ENCODE measurements at places on chromosomes 5 and 9.

GRCh38 chr5:11182441-11183080 is 421.5 kb upstream of the DAP start:
- DNase-seq: peak; percentile 23

- DNase-seq: no peak
Measured at GRCh38 chr9:38358390-38359296, 33.9 kb upstream of the ALDH1B1 start.

DNA sequence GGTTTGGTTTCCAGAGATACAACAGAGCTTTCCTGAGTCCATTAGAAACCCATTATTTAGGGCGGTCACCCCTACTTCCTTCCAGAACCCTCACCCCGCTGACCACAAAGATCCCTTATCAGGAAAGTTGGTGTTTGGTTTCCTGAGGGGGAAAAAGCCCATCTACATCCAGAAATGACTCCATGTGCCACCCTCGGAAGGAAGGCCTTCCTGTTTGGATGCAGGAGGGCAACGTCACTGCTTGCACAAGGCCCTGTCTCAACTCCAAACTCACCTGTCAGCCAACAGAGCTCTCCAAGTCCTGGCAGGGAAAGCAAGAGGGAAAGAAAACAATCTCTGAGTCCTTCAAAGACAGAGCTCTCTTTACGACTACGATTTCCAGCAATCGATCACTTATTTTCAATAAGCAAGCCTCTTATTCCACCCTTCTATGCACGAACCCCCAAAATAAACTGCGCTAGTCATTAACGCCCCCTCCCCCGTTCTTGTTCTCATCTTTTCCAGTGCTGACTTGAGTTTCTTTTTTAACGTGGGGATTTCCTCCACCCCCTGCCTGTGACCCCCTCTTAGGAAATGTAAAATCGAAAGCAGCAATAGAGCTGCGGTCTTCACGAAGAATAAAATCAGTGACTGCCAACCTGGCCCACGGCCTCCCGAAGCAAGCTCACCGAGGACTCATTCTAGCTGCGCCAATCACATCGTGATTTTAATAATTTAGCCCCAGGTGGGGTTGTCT is 35.7 kb upstream of the NTNG2 start:
- no peak for DNase-seq

GRCh38 chr5:92703976-92704375 is 877.0 kb downstream of the NR2F1-AS1 start:
- no peak for DNase-seq

DNA sequence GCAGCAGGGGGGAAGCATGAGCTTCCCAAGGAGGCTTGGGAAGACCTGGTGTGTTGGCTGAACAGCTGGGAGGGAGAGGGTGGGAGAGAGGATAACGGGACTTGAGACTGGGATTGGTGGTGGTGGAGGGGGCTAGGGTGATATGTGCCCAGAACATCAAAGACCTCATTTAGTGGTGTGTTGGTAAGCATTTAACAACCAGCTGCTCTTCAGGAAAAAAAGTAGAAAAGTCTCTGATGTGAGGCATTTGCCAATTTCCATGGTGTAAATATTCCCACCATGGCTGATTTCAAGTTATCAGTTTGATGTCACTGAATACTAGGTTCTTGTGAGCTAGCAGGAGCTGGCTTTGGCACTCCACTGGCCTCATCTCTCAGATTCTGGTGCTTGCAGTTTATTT is 170.8 kb downstream of the MACROH2A1 start:
- DNase-seq: no peak

- no peak for DNase-seq
Measured at GRCh38 chr5:40202814-40203440, 476.8 kb upstream of the PTGER4 start.

DNA sequence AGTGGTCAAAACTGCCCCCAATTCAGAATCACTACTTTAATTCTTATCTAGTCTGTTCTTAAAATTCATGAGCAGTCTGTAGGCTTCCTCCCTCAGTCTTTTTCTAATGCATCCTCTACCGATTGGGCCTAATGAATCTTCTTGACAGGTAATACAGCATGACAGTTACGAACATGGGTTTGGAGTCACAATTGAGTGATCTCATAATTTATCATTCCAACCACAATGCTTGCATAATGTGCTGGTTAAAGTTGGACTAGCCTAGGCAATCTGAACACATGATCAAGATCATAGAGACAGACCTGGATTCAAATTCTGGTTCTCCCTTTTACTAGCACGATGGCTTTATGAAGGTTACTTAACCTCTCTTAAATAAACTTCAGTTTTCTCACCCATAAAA is 33.1 kb upstream of the SETD9 start:
- no peak for DNase-seq

DNA sequence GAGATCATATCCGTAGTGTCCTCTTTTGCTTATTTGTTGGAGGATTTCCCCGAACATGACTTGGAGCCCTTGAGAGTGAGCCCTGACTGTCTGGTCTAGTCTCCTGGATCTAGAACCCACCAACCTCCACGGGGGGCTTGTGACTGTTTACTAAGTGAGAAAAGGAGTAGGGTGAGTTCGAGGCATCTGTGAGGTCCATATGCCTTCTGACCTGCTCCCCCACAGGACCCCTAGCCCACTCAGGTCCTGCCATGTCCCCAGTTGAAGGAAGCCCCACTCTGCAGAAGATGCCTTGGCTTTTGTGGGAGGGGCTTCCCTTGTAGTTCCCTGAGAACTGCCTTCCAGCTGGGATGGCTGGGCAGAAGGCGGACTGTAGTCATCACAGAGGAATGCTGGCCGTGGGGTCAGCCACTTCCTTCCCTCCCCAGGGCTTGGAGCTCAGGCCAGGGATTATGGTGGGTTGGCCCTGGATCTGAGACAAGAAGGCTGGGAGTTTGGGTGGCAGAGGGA is 7.0 kb upstream of the IRF1 start:
- DNase-seq: peak; percentile 91

- no peak for DNase-seq
Measured at GRCh38 chr9:76810377-76810957, 46.2 kb downstream of the PCA3 start.

DNA sequence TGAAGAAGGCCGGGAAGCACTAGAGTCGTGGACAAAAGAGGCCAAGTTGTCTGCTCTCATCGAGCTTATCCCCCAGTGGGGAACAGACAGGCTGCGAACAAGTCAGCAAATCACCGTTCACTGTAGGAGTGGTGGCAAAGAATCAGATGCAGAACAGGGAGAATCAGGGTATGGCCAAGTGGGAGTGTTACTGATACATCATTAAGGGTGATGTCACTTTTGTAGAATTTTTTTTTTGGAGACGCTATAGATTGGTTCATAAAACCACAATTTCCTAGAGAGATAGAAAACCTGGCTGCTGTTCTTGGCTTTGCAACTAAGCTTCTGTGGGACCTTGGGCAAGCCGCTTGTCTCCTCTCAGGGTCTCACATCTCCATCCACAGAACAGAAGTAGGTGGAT is 21.3 kb downstream of the SPRY4 start:
- no peak for DNase-seq

- no peak for DNase-seq
Measured at GRCh38 chr9:95484225-95484624, 32.5 kb downstream of the PTCH1 start.

- no peak for DNase-seq
Measured at GRCh38 chr9:105024529-105024928, 96.6 kb upstream of the ABCA1 start.

DNA sequence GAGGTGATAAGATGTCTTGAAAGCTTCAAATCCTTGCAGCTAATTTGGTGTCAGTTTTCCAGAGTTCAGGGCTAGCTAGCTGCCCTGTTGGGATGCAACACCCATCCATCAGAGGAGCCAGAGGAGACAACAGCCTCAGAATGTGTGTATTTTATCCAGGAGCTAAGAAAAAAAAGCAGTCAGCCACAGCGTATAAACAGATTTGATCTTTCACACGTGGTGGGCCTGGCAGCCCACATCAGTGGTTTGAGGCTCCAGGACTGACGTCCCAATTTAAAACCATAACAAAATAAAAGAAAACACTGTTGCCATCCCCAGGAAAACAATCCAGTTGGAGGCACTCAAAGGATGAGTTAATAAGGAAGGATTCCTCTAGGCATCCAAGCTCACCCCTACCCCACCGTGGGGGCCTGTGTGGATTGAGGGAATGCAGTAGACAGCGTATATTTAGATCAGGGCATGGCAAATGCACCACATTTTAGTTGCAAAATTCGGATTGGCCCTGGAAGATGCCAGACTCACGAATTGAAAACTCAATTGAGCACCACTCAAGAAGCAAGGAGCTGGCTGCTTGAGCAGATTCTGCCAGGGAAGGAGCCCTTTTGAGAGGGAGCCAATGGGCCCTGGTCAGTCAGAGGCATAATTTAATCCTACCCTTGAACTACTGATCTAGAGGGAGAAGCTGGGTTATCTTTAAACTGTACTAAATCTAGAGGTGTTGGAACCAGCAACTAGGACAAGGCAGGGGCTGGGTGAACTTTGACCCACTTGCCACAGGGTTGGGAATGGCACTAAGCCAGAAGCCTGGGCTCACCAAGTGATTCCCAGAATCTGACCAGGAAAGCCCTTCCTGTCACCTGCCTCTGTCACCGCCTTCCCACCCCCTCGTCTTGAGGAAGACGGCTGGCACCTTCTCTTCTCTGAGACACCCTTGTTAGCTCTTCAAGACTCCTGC is 17.5 kb downstream of the ADRA1B start:
- DNase-seq: no peak

DNA sequence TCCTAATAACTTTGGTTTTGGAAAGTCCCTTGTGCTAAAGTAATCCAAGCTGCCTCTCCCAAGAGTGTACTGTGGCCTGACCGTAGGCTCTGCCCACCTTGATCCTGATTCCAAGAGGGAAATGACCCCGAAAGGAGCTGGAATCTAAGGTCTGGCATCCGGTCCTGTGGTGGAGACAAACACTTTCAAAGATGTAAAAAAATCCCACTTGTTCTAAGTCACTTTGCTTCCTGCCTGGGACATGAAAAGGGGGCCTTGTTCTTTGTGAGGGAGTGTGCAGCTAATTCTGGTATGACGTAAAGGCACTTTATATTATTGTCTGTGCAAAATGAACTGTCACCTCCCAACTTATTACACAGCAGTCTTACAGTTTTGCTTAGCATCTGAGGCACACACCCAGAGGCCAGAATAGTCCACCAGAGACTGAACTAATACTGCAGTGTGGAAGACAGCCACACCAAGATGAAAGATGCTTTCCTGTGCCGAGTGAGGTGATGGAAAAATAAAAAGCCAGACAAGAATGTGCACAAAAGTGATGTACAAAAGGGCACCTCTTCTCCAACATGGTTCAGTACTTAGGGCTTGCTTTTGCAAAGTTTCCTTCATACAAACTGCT is 128.7 kb downstream of the SLC12A2 start:
- DNase-seq: no peak

DNA sequence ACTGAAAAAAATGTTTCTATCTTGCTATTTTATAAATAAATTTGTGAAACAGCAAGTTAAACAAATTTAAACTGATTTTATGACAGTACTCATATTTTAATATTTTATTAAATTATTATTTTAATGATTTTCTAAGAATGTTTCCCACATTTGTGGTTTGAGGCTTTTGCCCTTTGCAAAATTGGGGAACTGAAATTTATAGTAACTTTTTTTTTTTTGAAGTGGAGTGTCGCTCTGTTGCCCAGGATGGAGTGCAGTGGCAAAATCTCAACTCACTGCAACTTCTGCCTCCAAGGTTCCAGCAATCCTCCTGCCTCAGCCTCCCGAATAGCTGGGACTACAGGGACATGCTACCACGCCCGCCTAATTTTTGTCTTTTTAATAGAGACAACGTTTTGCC is 7.2 kb upstream of the ADGRV1 start:
- DNase-seq: no peak

DNA sequence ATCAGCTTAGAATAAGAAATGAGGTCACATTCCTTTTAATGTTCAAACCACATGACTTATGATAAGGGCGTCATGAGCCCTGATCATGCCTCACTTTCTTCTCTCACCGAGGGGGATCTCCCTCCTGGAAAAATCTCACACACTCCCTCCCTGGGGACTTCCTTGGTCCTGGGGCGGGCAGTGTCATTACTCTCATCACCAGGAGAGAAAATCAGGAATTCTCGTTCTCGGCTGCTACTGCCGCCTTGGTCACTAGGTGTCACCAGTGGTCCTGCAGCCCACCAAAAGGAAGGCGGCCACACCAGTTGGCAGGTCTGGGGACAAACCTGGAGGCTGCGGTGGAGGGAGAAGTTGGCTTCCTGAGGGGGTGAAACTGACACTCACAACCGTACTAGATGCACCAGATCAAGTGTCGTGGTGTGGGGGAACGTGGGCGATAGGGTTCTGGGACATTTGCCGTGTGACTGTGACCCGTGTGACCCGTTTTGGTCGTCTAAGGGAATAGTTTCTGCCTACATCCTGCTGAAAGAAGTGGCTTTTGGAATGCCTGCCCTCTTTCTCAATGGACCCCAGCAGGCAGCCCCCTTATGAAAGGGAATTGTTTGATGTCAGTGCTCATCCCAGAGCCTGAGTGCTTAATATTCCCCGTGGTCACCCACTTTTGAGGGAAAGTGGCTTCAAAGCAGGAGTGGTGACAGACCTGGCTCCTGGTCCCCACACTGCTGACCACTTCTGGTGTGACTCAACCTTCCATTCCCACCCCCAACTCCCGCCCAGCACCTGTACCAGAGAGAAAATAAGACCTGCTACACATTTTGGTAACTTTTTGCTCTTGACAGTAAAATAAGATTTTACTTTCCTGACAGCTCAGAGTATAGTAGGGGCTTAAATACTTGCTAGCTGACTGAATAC is 63.2 kb downstream of the ACER2 start:
- DNase-seq: peak; percentile 56

DNA sequence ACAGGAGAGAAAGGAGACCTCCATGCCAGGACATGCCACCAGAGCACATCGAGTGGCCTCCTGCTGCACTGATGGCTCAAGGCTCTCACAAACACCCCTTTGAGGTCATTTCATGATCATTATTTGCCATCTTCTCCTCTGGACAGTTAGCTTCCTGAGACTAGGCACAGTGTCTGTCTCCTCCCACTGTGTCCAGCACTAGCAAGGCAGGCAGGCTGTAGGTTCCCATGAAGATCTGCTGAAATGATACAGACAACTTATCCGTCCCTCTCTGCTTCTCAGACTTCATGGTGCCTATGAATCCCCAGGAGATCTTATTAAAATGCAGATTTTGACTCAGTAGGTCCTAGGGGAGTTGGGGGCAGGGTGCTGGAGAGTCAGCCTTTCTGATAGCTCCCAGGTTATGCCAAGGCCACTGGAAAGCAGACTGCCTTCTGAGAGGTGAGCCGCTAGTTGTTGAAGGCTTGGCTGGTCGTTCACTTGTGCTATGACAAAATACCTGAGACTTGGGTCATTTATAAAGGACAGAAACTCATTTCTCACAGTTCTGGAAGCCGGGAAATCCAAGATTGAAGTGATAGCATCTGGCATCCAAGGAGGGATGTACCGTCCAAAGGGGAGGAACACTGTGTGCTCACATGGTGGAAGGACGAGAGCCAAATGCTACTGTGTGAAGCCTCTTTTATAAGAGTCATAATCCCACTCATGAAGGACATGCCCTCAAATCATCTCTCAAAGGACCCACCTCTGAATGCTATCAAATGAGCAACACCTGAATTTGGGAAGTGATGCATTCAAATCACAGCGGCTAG is 183.4 kb downstream of the SPOCK1 start:
- DNase-seq: no peak

GRCh38 chr9:135338546-135338945 is 141.0 kb upstream of the PPP1R26 start:
- DNase-seq: no peak
